ENCODE measurements at places on chromosomes 6 and 20.

DNA sequence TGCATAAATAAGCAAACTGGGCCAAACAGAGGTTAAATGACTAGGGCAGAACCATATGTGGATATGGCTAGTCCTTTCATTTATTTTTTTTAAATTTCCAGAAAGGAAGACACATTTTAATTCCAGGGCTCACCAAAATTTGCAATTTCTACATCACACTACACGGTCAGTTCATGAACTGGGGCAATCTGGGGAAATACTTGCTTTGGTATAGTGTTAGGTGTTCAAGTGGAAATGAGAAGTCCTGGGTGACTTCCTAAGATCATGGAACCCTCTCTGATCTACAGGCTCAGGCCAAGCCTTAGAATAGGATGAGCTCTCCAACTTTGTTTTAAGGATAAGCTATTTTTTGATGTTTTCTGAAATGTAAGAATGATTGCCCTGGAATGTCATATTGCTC is 128.6 kb upstream of the SPACA1 start:
- no peak for DNase-seq

DNA sequence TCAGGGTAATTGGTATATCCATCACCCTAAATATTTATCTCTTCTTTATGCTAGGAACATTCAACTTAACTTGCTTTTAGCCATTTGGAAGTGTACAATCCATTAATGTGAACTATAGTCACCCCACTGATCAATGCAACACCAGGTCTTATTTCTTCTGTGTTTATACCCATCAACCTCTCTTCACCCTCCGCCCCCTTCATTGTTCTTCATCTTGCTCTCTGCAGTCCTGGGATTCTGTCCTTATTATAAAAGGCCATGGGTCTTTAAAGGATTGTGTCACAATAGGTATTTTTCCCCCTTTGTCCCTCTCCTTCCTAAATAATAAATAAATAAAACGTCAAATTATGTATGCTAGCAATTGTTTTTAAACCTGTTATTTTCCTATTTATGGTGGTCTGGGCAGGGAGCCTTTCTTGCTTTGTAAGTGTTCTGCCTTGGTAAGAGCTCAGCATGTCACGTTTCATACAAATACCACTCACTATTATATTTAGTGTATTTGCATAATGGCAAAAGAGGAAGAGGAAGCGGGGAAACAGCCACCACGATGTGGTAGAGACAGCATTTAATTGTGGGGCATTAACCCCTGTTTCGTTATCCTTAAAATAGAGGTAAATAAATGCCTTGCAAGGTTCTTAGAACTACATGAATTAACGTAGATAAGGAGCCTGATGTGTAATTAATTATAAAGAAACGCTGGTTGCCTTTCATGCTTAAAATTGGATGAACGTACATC is 1.9 kb downstream of the ABRACL start:
- DNase-seq, result peak; percentile 22

DNA sequence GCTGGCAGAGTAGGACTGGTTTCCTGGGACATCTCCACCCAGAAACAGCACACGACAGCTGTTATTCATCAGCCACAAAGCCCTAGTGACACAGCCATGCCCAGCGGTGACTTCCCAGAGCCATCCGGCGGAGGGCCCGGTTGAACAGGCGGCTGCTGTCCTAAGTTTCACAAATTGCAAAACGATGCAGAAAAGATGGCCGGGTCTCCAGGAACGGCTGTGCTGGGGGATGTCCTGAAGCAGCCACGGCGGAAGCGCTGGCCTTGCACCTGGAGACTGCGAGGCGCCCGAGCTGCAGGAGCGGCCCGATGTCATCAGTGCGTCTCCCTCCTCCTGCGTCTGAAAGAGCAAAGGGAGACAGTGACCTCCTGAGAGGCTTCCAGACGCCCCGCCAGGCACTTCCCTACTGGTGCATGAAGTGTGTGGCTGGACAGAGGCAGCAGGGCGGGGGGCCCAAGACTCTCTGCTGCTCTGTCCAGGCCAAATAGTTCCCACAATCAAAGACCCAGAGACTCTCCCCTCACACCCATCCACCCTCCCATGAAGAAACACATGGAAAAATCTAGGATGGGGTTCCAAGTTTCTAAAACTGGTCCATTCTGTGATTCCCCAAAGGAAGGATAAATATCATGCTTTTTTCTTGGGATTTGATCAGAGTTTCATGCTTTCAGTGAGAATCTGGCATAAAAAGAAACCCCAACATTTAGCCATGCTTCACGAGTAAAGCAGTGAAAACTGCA is 44.0 kb downstream of the SSR1 start:
- no peak for DNase-seq

DNA sequence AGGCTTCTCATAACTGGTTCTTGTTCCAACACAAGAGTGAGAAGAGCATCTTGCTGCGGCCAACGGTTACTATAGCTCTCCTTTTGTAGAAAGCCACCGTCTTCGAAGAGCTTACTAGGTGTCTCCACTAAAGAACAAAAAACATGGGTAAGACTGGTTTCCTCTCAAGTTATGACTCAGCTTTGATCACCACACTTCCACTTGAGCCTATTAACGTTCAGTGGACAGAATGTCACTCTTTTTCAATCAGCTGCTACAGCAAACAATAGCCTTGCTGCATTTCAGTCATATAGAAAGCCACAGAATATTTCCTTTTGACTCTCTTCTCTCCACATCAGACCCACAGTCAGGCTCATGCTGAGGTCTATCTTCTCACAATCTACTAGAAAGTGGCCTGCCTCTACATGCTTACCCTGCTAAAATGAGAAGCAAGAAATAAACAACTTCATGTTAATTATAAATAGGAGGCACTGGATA is 243.5 kb upstream of the PREP start:
- DNase-seq, result no peak

GRCh38 chr6:109690737-109691621 is at the start of the genes AK9 and FIG4:
TSS of gene AK9 (minus strand) at chr6:109691202. CDS start at chr6:109675745, 15,457 bp downstream.
TSS of gene FIG4 (plus strand) at chr6:109691296. CDS start at chr6:109691436, 140 bp downstream.
- DNase-seq, result peak; percentile 96

DNA sequence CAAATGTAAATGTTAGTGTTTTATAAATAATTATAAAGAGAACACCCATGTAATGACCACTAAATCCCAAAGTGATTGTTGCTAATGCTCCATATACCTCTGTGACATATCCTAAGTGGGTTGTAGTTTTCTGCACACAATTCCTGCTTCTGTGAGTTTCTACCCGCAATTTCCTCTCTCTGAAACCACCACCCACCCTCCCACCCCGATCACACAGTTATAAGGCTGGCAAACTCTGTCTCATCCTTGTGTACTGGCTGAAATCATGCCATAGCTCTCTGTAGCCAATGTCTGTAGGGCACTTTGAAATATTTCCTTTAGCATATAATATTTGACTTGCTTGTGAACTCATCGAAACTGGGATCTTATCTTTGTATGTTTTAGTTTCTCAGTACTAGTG is 236.6 kb downstream of the PLCB1 start:
- DNase-seq, result no peak

DNA sequence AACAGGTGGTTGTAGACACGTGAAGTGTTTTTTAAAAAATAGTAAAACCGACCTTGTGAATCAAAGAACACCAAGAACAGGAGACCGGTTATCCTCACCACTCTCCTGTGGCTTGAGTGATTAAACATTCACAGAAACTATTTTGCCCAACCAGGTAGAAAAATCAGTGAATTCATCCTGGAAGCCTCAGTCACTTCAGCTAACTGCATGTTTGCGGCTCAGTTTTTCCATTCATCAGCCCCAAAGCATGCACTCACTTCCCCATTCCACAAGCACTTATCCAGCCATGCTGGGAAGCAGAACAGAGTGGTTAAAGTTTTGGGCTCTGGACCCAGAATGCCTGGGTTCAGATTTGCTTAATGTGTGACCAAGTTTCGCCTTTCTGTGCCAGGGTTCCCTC is 2.4 kb downstream of the LRRN4 start:
- DNase-seq, result no peak

DNA sequence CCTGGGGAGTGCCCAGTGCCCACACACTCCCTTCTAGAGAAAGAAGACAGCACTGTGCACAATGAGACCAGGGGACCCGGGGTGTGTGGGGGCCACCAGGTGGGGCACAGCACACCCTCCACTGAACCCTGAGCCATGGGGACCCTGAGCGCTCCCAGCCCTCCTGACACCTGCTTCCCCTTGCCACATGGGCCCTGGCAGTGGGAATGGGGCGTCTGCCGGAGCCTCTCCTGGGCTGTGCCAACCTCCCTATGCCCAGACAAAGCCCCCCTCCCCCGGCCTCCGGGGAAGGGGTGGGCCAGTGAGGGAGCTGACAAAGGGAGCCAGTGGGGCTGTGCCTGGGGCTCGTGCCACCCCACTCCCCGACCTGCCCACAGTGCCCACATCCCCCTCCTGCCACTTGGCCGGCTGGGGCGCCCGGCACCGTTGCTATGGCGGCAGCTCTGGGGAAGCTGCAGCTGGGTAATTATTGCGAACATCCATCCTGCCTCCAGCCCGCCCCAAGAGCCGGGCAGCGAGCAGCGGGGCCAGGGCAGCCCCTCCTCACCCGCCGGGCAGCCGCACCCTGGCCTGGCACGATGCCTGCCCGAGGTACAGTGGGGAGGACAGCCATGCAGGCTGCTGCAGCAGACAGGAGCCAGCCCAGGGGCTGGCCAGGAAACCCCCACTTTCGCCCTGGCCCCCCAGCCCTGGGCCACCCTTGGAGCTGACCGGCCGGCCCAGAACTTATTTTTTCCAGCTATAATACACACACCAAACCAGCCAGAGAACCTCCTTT is 41.9 kb upstream of the NOL4L start:
- DNase-seq, result no peak

DNA sequence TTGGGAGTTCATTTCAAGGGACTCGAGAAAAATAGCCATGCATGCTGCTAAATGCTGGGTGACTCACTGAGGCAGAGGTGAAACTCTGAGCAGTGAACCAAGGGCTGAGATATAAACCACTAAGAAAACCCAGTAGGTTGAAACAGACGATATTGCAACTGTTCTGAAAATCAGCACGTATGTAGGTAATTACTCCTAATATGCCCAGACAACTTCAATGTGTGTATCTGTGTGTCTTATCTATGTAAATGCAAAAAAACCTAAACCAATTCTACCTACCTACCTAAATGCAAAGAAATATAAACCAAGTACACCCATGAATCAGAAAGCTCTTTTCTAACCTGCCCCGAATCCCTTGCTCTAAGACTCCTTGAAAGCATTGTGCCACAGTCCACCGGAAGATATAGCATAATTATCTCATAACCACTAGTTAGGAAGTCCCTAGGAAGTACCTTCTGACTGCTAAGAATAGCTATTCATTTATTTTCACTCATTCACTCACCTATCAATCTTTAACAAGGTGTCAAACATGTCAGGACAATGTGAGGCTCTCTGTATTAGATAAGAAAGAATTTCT is 458.7 kb upstream of the RUNX2 start:
- no peak for DNase-seq

DNA sequence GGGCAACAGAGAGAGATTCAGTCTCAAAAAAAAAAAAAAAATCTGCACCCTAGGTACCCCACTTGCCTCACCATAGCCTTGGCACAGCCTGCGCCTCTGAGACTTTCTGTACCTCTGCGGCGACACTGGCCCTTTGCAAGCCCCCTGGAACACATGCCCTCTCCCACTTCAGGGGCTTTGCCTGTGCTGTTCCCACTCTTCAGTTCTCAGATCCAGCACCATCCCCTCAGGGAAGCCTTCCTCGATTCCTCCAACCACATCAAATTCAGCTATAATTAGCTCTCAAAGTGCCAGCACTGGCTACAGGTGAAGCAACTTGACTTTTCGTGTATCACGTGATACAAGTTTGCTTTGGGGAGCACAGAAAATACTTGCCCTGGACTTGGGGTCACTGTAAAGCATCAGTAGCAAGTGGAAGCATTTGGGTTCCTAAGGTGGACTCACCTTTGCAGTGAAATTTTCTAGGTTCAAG is 2.1 kb upstream of the UBE2V1 start:
- no peak for DNase-seq
